ENCODE measurements at places on chromosomes 7 and 10.

GRCh38 chr10:76251841-76252671, 820.6 kb downstream of the LRMDA start:
- no peak for DNase-seq

- no peak for DNase-seq
These were observed 36.5 kb downstream of the RAPGEF5 start for GRCh38 chr7:22320416-22320815.

DNA sequence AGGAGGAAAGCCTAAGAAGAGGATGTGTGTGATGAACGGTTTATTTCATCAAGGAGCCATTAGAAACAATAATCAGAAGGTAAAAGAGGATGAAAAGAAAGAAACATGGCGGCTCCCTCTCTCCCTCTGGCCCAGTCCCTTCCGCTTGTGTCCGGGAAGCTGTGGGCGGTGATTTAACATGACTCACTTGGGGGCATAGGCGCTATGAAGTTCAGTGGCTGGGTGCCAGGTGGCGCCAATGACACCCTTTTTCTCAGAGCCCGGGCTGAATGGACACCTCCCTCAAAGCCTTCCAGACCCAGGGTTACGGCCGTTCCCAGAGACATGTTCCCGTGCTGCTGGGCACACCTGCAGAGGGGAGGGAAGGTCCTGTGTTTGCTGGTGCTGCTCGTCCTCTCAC, 244.0 kb downstream of the SKAP2 start:
- DNase-seq = no peak

DNA sequence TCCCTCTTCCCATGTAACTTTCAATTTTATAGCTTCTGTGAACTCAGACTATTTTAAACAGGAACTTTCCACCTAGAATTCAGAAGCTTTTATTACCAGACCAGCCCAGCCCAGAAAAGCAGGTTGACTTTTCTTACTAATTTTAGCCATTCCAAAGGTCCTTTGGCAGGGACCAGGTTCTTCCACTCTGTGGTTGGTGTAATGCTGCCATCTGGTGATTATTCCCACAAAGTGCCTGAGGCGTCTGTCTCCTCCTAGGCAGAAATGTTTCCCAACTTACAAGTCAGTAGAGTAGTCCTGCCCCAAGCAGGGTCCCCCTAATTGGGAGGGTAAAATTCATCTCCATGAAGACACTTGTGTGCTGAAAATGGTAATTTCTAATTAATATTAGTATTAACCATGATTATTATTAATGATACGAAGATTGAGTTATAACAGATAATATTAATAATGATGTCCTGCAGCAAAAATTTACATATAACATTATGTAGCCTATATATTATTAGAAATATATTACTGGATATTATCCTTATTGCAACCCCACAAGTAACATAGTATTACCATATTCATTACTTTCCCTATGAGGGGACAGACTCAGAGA, 53.0 kb upstream of the PPP1R17 start:
- no peak for DNase-seq

DNA sequence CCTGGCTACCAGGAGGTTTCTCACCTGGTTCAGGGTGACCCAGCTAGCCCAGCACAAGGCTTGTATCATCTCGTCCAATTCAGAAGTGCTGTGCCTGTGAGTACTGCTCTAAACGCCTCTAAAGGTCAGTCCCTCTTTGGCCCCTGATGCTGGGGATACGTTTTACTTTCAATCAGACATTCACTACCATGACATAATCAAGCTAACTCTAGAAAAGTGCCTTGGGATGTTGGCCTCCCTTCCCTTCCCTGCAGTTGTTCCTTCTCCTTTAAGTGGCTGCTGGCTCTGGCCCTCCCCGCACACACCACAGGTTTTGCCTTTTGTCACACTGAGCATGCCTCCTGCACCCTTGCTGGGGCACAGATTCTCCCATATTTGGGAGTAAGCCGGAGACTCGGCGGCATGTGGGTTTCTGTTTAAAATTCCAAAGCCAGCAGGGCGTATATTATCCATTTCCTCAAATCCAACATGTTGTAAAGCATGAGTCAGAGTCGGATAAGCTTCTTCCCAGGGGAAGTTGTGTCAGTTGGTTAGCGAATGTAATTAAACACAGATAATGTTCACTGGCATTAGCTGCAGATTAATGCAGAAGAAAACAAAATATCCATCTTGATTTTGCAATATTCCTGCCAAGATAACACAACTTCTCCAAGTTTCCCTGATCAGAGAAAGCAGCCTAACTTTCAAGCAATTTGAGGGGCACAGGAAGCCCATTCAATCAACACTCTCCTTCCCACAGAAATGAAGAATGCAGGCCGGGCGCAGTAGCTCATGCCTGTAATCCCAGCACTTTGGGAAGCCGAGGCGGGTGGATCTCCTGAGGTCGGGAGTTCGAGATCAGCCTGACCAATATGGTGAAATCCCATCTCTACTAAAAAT, 31.8 kb upstream of the VCL start:
- no peak for DNase-seq

DNA sequence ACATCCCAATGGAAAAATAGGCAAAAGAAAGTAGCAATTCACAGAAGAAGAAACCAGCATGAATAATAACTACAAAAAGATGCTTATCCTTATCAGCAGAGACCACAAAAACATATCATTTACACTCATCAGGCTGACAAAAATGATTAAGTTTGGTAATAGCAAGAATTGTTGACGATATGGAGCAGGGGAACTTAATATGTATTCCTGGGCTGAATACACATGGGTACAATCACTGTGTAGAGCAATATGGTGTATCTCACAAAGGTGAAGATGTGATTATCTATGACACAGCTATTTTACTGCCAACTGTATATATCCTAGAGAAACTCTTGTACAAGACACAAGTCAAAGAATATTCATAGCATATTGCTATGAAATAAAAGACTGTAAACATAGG, 141.8 kb upstream of the NOBOX start:
- no peak for DNase-seq

DNA sequence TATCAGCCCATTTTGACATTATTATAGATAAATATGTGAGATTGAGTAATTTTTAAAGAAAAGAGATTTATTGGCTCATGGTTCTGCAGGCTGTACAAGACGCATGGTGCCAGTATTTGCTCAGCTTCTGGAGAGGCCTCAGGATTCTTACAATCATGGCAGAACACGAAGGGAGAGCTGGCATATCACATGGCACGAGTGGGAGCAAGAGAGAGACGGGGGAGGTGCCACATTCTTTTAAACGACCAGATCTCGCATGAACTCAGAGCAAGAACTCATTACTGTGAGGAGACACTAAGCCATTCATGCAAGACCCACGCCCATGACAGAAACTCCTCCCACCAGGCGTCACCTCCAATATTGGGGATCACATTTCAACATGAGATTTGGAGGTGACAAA, 40.1 kb upstream of the ZNF488 start:
- DNase-seq = no peak

GRCh38 chr7:158113321-158114025, 474.1 kb downstream of the PTPRN2 start:
- DNase-seq = no peak

GRCh38 chr7:70695795-70696083, 436.2 kb upstream of the GALNT17 start:
- no peak for DNase-seq

GRCh38 chr7:51313738-51314425, 2.7 kb downstream of the COBL start:
- DNase-seq = no peak

Measured in NK-92 treated with Interleukin-12 subunit alpha and Interleukin-12 subunit beta, amount 100 ng/mL, for 24 hours (cell line).